SJSA1 (cell line): ENCODE measurements at places on chromosomes 16 and 17. TPM values are rescaled to one million over a fixed set of nuclear protein-coding genes. Genes with fewer than 3 reads are reported as not detected.
A peak's percentile ranks its signal among the peaks of the same experiment; 100 is the strongest.

The RAB11FIP4 gene
- total RNA-seq, result 2.5 and 11.7 TPM in 2 replicates

DNA sequence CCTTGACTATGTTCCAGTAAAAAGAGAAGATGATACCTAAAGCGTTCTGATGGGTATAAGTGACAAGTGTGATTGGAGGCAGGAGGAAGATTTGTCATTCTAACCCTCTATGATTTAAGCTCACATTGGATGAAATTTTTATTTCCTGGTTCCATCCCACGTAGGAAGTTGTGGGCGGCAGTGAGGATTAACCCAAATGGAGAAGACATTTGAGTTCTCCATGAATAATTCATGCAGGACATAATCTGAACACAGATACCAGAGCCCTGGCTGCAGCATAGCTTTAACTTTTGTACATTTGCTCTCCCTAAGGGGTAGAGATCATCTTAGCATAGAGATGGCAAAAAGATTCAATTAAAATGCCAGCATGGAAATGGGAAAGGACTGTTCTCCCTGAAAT, 146.3 kb downstream of the SLC39A11 start:
- no peak for DNase-seq

DNA sequence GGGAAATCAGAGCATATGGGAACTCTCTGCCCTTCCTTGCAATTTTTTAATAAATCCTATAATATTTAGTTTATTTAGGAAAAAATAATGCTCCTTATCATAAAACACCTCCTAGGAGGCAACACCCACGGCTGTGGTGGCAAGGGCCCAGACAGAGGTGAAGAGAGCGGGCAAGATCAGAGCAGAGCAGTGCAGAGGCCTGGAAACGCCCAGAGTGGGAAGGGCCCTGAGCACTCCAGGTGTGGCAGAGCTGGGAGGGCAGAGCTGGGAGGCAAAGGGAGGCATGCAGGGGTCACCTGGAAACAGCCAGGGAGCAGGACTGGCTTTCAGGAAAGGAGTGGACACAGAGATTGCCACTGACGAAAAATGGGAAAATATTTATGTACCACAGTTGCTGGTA, 17.3 kb downstream of the FBXO31 start:
- no peak for DNase-seq

The CKLF gene
- 124 and 134 TPM in 2 replicates for total RNA-seq

DNA sequence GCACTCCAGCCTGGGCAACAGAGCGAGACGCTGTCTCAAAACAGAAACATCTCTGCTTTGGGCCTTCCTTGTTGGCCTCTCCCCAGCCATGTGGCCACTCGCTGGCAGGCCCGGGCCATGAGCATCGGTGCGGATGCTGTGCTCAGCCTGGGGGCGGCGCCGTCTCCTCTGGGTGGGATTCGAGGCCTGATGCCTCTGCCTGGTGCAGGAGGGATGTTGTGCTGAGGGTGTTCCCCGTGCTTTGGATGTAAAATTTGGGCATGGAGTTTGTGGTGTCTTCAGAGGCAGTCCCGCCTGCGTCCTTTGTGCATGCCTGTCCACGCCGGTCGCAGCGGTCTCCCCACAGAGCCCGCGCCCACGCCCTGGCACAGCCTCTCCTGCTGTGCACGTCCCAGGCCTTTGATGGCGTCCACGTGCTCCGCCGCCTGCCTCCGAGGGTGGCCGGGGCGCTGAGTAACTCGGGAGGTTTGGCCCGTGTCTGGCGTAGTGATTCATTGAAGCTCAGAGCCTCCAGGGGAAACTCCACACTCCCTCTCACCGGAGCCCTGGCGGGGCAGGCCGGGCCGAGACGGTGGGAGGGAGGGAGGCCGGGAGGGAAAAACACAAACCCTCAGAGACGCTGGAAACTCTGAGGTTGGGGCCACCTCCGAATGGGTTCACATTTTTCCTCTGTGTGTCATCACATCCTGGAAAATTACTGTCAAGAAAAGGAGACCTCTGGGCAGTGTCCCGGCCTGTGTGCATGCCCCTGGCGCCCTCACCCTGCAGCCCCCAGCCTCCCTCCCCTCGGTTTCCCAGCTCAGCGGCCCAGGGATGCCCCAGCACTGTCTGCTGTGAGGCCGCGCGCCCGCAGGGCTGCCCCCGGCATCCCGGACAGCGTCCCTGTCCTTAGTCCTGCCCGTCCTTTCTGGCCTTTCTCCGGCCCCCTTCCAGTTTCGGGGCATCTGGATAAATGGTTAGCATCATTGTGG, 19.0 kb downstream of the CENPX start:
- DNase-seq, result peak; percentile 99

- no peak for DNase-seq
Measured at GRCh38 chr16:68300734-68301459, 9.8 kb downstream of the SLC7A6OS start.

GRCh38 chr17:13240851-13241250, 223.0 kb upstream of the ELAC2 start:
- DNase-seq, result no peak

DNA sequence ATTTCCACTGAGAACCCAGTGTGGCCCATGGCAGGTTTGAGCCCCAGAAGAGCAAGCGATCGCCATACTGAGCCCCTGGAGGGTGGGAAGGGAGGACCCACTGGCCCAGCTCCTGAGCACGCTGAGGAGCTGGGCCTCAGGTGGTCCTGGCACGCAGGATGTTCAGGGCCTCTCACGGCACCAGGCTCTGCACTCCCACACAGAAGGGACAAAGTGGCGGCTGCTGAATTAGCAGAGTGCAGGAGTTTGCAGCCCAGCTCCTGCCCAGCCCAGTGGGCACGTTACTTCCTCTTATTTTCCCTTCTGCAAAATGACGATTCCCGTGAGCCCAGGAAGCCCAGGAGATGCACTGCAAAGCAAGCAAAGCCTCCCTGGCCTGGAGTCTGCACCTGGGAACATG, 42.3 kb upstream of the MTSS2 start:
- DNase-seq, result no peak

DNA sequence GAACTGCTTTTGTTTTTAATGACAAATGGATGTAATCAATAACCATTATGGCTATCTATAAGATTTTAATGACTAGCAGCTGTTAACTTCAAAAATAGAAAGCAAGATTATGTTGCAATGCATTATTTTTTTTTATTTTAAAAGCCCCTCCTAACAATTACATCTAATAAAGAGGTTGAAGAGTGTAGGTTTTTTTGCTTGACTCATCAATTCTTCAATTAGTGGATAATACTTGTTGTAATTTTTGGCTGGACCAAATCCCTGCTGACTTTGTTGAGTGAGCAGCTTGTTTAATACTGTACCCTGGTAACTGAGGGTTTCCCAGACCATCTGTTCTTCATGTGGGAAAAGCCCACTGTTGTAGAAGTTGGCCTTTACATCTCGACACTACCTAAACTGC, 24.2 kb downstream of the KRT25 start:
- no peak for DNase-seq

- no peak for DNase-seq
Measured at GRCh38 chr16:80719573-80719972, 84.8 kb downstream of the CDYL2 start.

DNA sequence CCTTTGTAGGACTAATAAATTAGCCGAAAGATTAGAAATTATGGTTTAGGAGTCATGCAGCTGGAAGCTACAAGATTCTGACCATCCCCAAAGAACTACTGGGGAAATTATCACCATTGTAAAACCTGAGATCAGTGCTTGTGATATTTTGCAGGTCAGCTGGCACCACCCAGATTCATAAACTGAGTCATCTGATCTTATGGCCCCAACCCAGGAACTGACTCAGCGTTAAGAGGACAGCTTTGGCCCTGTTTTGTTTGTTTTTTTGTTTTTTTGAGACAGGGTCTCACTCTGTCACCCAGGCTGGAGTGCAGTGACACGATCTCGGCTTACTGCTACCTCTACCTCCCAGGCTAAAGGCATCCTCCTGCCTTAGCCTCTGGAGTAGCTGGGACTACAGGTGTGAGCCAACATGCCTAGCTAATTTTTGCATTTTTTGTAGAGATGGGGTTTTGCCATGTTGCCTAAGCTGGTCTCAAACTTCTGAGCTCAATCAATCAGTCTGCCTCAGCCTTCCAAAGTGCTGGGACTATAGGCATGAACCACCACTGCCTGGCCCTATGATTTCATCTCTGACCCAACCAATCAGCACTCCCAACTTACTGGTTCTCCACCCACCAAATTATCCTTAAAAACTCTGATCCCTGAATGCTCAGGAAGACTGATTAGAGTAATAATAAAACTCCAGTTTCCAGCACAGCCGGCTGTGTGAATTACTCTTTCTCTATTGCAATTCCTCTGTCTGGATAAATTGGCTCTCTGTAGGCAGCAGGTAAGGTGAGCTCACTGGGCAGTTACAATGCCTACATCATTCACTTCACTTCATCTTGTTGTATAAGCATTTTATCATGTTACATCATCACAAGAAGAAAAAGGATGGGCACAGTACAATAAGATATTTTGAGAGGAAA, 79.4 kb upstream of the KSR1 start:
- DNase-seq, result peak; percentile 46

- DNase-seq, result peak; percentile 79
Measured at GRCh38 chr17:10616502-10617119, 40.5 kb downstream of the MYH3 start.

- no peak for DNase-seq
Measured at GRCh38 chr16:19173649-19174383, 5.8 kb downstream of the SYT17 start.

DNA sequence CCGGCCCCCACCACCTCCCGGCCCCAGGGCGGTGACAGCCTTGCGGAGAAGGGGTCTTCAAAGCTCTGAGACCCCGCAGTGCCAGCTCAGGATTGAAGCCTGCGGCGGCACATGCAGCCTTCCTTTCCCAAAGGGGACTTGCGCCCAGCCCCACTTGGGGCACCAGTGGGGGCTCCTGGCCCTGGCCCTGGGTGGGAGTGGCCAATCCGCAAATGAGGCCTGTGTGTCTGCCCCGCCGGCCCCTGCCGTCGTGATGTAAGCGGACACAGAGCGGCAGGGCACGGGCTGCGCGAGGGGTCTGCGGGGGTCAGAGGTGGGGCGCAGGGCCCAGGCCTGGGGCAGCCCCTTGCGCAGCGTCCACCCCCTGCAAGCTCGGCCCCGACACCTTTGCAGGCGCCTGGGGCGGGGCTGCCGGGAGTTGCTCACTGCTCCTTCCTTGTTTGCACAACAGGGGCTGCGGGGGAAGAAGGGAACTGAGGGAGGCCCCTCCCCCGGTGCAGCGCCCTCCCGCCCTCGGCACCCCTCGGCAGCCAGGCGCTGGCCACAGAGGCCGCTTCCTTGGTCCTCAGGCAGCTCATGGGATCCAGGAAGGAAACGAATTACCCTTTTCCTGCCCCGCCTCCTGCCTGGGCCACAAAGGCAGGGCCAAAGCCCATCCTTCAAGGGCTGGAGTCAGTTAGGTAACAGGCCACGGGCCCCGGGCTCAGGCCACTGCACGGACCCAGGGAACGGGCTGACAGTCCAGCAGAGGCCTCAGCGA, 2.9 kb downstream of the SLC16A3 start:
- peak; percentile 71 for DNase-seq

- no peak for DNase-seq
Measured at GRCh38 chr16:53084746-53085334, 30.0 kb downstream of the CHD9 start.

GRCh38 chr16:13376174-13376573, 474.8 kb downstream of the SHISA9 start:
- DNase-seq, result no peak

- DNase-seq, result no peak
Measured at GRCh38 chr17:17915183-17915582, 57.0 kb downstream of the TOM1L2 start.

- DNase-seq, result no peak
Measured at GRCh38 chr17:40755231-40755630, at the start of gene KRT25. KRT25 (minus strand) TSS chr17:40755331; CDS start chr17:40755271, 60 bp downstream.

DNA sequence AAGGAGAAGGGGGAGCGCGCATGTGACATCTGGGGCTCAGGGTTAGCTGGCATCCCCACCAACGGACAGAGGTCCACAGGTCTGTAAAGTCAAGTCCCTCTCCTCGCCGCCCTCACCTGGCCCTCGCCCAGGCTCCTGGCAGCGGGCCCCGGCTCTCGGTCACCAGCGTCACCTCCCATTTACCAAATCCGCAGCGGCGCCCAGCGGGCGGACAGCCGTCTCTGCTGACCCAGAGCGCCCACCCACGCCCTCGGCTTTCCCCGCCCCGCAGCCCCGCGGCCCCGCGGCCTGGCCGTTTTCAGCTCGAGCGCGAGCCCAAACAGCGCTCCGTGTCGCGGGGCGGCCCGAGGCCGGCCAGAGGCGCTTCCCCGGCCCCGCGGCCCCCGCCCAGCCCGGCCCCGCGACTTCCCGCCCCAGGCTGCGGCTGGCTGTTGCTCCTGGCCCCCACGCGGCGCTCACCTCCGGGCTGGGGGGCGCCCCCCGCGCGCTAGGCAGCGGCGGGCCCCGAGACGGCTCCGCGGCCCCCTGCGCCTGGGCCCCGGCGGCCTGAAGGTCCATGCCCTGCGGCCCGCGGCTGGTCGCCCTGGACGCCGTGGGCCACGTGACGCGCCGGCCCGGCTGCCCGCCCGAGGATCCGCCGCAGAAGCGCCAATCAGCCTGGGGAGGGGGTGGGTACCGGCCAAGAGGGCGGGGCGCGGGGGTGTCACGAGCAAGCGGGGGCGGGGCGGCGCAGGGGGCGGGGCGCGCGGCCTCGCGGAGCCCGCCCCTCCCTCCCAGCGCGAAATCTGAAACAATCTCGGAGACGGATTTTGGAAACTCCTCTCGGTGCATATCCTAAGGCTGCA, at the start of gene COPRS:
TSS of gene COPRS (minus strand) at position 603 of the 845 bp plus-strand sequence. CDS start at position 558, 45 bp downstream.
- DNase-seq, result peak; percentile 87

DNA sequence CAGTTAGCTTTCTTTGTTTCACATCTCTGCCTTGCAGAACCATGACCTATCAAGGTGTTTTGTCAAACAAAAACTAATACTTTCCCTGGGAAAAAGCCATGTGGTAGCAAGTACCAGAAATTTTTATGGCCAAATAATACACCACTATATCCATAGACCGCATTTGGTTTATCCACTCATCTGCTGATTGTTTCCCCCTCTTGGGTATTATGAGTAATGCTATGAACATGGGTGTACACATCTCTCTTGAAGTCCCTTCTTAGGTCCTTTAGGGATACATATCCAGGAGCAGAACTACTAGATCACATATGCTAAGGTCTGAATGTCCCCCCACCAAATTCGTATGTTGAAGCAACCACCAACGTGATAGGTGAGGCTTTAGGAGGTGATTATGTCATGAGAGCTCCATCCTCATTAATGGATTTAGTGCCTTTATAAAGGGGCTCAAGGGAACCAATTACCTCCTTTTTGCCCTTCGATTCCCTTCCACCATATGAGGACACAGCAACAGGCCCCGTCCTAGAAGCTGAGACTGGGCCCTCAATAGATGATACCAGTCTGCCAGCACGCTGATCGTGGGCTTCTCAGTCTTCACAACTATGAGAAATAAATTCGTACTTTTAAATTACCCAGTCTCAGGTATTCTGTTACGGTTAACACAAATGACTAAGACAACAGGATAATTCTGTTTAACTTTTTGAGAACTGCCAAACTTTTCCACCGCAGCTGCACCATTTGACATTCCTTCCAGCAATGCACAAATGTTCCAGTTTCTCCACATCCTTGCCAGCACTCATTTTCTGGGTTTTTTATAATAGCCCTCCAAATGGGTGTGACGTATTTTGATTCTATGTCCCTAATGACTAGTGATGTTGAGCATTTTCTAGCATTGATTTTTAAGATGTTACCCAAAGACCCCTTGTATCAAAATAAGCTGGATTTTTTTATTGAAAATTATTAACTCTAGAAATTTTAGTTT, 30.0 kb downstream of the SIAH1 start:
- DNase-seq, result no peak
